ENCODE measurements at places on chromosomes 1 and 21. TPM values are rescaled to one million over a fixed set of nuclear protein-coding genes. Genes with fewer than 3 reads are reported as not detected.

Gene ADAM15
- polyA plus RNA-seq: 206 TPM

GRCh38 chr1:210910020-210910575 lies 223.8 kb downstream of the KCNH1 start:
- H3K4me3 ChIP-seq: no peak overlapping the region
- DNase-seq: no peak

- no peak overlapping the region for H3K27ac ChIP-seq
- no peaks in the 10 kb centered on the region for H3K4me1 ChIP-seq
- DNase-seq: no peak
- H3K27me3 ChIP-seq: no peaks in the 10 kb centered on the region
- H3K4me3 ChIP-seq: no peak overlapping the region
These were observed 27.9 kb downstream of the C1orf115 start for GRCh38 chr1:220717800-220718640.

GRCh38 chr1:30534551-30534940 lies 188.8 kb downstream of the MATN1 start:
- no peaks in the 10 kb centered on the region for H3K27me3 ChIP-seq
- no peaks in the 10 kb centered on the region for H3K36me3 ChIP-seq
- no peaks in the 10 kb centered on the region for H3K4me1 ChIP-seq
- no peak overlapping the region for H3K27ac ChIP-seq

Gene CAPN2
- polyA plus RNA-seq: 68.8 TPM

Measured in small intestine (tissue), 16 donors.